GM12865 (cell line): ENCODE measurements at places on chromosomes 1 and 21.

DNA sequence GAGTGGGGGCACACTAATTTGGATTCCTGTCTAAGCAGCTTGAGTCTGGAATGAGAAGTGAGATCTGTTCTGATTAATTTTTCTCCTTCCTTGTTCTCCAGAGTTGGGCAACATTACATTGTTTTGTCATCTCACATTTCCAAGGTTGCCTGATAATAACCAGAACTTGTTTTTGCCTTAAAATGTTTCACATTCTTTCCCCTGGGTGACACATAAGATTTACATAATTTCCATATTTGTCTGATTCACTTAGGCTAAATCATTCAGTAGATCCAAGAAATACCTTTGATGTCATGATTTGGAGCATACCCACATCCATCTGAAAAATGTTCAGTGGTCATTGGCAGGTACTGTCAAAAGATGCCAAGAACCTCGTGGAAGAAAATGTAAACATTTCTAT is 60.3 kb downstream of the XCL2 start:
- DNase-seq = no peak

DNA sequence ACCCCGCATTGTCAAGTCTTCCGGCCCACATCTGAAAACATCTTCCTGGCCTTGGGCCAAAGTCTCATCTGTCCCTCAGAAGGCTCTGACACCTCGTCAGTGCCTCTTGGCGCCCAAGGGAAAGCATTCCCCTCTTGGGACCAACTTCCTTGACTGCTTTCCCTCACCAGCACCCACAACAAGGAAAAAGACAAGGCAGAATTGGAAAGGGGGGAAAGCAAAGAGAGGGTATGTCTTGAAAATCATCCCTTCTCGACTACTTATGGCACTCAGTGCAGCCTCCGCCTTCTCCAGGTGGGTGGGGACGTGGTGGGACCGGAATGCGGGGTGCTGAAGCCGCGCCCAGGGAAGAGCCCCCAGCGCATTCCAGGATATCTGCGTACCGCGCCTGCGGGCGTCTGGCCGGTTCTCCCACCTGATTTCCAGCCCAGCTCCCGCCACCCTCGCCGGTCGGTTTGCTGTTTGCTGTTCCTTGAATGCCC is 554 bp upstream of the SLC39A1 start:
- DNase-seq = no peak

DNA sequence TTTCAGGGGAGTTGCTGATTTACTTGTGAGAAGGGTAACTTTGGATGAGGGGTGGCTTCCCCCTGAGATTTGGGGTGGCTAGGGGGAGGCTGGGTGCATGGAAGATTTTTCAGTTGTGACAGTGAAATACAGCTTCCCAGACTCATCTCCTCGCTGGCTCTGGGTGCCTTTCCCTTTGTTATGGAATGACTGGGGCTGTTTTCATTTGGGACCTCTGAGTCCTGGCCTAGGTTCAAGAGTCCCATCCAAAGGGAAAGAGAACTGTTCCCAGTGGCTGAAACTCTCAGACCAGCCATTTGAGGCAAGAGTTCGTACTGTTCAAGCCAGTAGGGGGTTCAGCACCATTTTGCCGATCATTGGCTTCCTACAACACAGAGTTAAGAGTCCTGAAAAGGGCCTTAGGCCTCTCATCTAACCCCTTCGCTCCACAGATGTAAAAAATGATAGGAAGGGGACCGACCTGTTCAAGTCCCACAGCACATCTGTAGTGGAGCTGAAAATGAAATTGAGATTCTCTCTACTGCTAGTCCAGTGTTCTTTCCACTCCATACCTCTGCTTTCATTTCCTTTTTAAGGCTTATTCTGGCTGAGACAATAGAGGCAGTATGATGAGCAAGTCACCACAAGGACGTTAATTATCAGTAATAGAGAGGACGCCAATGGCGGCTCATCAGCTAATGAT is 958 bp downstream of the DDR2 start:
- peak; percentile 70 for DNase-seq

GRCh38 chr1:8020032-8020431 is 6.1 kb downstream of the ERRFI1 start:
- no peak for DNase-seq

- no peak for DNase-seq
Measured at GRCh38 chr1:184153731-184154130, 102.2 kb downstream of the TSEN15 start.

- no peak for DNase-seq
Measured at GRCh38 chr1:30611741-30612309, 111.6 kb downstream of the MATN1 start.

GRCh38 chr1:65250826-65251225 is 58.5 kb upstream of the DNAJC6 start:
- DNase-seq = no peak

GRCh38 chr1:204975021-204975420 is 68.0 kb upstream of the CNTN2 start:
- DNase-seq = no peak

DNA sequence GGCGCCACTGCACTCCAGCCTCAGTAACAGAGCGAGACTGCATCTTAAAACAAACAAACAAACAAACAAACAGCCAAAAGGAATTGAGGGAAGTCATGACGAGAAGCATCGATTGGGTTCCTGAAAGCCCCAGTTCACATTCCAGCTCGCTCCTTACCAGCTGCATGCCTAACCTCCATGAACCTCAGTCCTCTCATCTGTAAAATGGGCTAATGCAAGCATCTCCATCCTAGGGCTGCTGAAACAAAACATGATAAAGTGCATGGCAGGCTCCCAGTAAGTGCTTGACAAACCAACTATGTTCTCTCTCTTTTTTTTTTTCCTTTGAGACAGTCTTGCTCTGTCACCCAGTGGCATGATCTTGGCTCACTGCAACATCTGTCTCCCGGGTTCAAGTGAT is 79.7 kb upstream of the DISP3 start:
- no peak for DNase-seq

- no peak for DNase-seq
Measured at GRCh38 chr21:45547545-45547900, 5.3 kb upstream of the SLC19A1 start.

- no peak for DNase-seq
Measured at GRCh38 chr1:63618011-63618410, 24.8 kb downstream of the PGM1 start.

GRCh38 chr1:206676499-206676898 is 8.2 kb upstream of the MAPKAPK2 start:
- peak; percentile 41 for DNase-seq

GRCh38 chr1:67795179-67795912 is 37.9 kb downstream of the GNG12 start:
- DNase-seq = no peak

- no peak for DNase-seq
Measured at GRCh38 chr1:17135530-17135929, 16.3 kb upstream of the PADI2 start.

GRCh38 chr21:16279731-16280581 is 550.2 kb downstream of the USP25 start:
- DNase-seq = no peak

- no peak for DNase-seq
Measured at GRCh38 chr1:56517404-56518130, 61.8 kb downstream of the PLPP3 start.

GRCh38 chr21:34204481-34205439 is 131.4 kb downstream of the MRPS6 start:
- DNase-seq = no peak

- DNase-seq = no peak
Measured at GRCh38 chr1:70892930-70893329, 154.7 kb downstream of the PTGER3 start.

- no peak for DNase-seq
Measured at GRCh38 chr1:172344444-172344843, 76.0 kb upstream of the C1orf105 start.

- DNase-seq = no peak
Measured at GRCh38 chr1:193489191-193489590, 302.8 kb upstream of the B3GALT2 start.

GRCh38 chr21:27649323-27649722 is 682.4 kb upstream of the ADAMTS5 start:
- no peak for DNase-seq

DNA sequence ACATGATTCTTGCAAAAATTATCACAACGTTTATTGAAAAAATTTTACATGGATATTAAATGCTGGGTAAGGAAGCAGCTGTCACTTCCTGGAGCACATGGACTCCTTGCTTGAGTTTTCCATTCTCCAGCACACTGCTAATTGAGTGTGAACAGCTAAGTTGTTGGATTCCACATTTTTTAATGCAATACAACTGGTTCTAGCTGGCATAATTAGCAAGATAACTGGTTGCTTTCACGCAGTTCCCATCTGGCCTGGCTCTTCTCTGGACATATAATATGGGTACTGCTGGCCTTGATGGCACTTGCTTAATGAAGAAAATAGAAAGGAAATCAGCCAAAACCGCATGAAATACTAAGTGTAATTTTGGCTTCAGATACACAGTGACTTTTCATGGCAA is 26.6 kb downstream of the RGS21 start:
- no peak for DNase-seq

DNA sequence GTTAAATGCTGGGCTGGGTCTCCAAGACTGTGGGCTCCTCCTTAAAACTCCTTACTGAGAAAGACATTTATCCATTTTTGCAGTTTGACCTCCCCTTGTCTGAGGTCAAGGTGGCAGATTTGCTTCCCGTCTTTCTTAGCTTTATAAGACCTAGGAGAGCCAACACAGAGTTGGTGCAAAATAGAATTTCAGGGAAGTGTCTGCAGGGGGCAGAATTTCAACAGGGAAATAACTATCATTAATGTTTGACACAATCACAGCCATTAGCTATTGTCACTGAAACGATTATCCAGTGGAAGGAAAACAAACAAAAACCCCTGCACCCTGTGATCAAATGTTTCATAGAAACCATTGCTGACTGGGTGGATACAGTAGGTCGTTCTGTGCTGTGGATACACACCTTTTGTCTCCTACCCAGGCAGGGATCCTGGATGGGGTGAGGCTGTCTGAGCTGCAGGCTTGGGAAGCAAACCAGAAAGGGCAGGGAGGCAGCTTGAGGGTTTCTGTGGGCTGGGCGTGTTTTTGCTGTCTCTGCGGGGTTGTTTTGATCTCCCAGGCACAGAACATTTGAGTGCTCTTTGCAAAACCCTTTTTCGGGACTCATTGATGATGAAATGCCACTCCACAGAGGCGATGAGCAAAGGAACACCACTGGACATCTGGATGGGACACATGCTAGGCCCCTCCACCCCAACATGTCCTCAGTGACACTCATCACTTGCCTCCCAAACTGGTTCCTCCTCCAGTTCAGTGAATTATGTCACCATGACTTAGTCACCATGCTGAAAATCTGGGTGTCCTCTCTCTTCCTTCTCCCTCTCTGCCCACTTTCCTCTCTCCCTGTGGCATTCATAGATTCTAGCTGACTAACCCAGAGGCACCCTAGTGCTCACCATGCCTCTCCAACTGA is 94.2 kb upstream of the SERBP1 start:
- DNase-seq = no peak

DNA sequence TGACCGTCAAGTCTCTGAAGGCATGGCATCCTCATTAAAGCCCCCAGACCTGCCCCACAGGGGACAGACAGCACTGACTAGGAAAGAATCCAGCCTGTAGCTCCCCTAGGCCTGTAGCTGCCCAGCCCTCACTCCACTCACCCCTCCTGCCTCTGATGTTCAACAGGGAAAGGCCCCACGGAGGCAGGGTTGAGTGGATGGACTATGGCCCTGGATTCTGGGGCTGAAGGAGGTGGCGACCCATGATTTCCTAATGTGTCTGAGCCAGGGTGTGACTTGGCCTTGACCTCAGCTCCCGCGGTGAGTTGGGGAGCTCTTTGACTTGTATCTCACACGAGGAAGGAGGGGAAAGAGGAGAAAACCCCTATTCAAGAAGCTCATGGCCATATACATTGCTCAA is 238.5 kb upstream of the CSF3R start:
- no peak for DNase-seq

DNA sequence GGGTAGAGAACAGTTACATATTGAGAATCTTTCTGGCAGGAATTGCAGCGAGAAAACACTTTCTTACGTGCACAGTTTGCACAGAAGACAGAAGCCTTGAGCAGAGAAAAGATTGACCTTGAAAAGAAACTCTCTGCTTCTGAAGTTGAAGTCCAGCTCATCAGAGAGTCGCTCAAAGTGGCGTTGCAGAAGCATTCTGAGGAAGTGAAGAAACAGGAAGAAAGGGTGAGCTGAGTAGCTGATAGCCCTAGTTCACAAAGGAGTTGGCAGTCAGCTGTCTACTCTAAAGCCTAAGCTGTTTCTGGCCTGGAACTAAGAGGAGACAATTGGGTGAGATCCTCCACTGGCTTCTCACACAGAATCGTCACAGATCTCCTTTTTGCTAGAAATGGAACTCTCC is 20.3 kb upstream of the SH3BGRL3 start:
- DNase-seq = no peak

DNA sequence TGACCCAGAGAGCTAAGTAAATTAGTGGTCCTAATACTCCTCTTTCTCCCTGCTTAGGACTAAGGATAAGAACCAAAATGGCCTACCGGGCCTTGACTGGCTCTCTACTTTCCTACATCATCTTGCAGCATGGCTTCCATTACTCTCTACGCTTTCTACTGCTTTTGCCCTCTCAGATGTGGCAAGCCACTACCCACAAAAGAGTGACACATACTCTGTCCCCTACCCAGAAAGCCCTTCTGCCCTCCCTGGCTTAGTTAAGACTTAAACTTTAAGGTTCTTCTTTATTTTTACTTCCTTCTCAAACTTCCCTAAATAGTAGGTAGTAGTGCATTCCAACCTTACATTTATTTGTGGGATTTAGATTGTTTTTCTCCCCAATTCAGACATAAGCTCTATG is 228.1 kb downstream of the TPR start:
- DNase-seq = no peak

DNA sequence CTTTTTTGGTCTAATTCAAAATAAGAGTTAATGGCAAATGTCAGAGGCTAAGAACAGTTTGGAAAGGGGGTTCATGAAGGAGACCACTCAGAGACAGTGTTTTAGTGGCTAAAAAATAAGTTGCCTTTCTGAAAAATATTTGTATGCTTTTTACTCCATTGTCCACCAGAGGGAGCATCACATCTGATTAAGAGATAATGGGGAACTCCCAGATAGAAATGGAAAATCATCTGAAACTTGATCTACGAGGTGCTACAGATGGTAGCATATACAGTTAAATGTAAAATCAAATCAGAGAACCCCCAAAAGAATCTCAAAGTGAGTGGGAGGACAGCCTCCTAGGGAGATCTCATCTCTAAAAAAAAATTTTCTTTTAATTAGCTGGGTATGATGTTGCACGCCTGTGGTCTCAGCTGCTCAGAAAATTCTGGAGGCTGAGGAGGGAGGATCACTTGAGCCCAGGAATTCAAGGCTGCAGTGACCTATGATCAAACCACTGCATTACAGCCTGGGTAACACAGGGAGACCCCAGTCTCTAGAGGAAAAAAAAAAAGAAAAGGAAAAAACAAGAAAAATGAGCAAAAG is 9.7 kb downstream of the SMYD3 start:
- peak; percentile 85 for DNase-seq
